SK-N-SH (cell line): ENCODE measurements at places on chromosomes 1 and 21. TPM values are rescaled to one million over a fixed set of nuclear protein-coding genes. Genes with fewer than 3 reads are reported as not detected.
A peak's percentile ranks its signal among the peaks of the same experiment; 100 is the strongest.

- DNase-seq = no peak
These were observed 11.7 kb upstream of the IFNLR1 start for GRCh38 chr1:24198766-24199165.

- DNase-seq = no peak
These were observed 105.9 kb upstream of the EDEM3 start for GRCh38 chr1:184860535-184860934.

DNA sequence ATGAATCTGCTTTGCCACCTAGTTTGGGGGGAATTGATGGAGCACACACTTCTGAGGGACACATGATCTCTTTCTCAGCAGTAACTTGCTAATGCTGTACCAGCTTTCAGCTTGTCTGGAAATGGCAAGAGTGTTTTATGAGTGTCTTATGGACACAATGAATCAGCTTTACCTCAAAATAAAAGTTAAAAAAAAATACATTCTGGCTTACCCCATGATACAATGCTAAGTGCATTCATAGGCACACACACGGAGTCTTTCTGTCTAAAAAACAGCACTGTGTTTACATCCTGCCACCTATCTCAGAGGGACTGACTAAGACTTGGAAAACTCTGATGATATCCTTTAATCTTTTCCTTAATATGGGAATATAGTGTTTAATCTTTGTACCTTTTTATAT lies 455.5 kb upstream of the ADAMTS5 start:
- no peak for DNase-seq

GRCh38 chr1:165376811-165377311 lies 20.3 kb upstream of the LMX1A start:
- no peak for DNase-seq

GRCh38 chr1:200805719-200806118 lies 67.0 kb downstream of the CAMSAP2 start:
- DNase-seq = no peak

- no peak for DNase-seq
These were observed 47.8 kb downstream of the ZMYM4 start for GRCh38 chr1:35316264-35316663.

DNA sequence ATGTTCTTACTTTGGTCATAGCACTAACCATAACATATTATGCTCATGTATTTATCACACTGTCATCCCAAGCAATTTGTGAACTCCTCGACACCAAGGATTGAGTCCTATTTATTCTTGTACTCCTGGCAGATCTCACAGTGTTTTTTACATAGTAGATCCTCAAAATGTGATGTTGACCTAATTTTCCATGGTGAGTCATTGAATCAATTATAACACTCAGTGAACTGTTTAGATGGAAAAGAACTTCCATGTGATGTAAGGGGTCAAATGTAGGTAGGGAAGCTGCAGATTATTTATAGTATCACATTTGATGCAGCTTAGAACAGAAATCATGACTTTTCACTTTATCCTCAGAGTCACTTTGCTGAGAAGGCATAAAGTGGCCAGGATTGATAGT lies 281.9 kb upstream of the ADAMTS5 start:
- DNase-seq = no peak

- peak; percentile 70 for DNase-seq
These were observed 58.4 kb upstream of the CXADR start for GRCh38 chr21:17454315-17455027.

GRCh38 chr1:17696417-17697301 lies 58.5 kb upstream of the ACTL8 start:
- no peak for DNase-seq

DNA sequence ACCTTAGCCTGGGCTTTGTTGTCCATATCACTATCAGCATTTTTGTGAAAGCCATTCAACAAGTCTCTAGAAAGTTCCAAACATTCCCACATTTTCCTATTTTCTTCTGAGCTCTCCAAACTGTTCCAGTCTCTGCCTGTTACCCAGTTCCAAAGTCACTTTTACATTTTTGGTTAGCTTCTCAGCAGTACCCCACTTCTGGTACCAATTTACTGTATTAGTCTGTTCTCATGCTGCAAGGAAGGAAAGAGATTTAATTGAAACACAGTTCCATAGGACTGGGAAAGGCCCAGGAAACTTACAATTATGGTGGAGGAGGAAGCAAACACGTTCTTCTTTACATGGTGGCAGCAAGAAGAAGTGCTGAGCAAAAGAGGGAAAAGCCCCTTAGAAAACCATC lies 247.2 kb upstream of the B3GALT2 start:
- no peak for DNase-seq

DNA sequence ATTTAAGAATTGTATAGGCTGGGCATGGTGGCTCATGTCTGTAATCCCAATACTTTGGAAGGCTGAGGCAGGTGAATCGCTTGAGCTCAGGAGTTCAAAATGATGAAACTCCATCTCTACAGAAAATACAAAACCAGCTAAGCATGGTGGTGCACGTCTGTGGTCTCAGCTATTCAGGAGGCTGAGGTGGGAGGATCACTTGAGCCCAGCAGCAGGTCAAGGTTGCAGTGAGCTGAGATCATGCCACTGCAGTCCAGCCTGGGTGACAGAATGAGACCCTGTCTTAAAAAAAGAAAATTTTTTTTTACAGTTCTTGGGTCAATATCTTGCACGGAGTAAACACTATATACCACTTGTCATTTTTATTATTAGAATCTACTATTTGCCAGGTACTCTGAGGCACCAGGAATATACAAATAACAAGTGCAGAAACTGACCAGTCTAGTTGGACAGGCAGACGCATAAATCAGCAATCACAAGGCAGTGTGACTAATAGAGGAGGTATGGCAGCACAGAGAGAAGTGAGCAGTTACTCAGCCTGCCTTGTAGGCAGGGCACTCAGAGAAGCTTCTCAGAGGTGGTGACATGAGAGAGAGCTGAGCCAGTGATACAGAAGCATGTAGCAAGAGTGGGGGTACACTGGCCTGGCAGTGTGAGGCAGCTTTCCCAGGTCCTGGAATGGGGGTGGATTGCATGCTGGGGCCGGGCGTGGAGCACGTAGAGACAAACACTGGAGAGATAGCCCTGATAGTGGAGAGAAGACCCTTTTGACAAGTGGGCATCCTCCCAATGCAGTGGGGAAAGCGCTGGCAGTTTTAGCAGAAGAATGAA lies 8.0 kb downstream of the PHLDA3 start:
- DNase-seq = no peak

- DNase-seq = no peak
These were observed 359.0 kb downstream of the ST6GALNAC3 start for GRCh38 chr1:76433526-76433925.

- DNase-seq = no peak
These were observed 657 bp upstream of the HDAC1 start for GRCh38 chr1:32291145-32291707.

DNA sequence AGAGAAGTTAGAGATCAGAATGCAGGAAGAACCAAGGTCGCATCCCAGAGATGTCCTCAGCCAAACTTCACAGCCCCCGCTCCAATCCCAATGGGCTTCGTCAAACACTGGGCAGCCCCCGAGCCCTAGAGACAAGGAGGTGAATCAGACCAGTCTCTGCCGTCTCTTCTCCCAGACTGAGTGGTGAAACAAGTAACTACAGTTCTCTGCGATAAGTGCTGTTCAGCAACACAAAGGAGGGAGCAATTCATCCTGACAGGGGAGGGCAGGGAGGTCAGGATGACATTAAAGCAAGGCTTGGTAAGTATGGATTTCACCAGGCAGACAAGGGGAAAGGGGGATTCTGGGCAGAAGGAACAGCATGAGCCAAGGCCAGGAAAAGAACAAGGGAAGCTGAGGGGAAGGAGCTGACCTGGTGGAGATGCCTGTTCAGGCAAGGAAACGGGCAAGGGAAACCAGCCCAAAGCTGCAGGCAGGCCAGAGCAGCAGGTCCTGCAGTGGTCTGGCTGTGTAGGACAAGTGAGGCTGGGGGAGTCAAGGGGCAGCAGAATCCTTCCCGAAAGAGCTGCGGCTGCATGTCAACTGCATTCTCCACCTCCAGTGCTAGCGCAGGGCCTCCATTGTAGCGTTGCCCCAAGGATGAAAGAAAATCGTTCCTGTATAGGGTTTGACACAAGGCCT lies 13.6 kb upstream of the ERI3 start:
- DNase-seq = no peak

GRCh38 chr1:207811920-207812720 lies 60.3 kb downstream of the CD46 start:
- DNase-seq = peak; percentile 70

GRCh38 chr1:17113963-17114362 lies 5.3 kb downstream of the PADI2 start:
- no peak for DNase-seq

GRCh38 chr1:155026588-155026987 lies 7.0 kb downstream of the DCST2 start:
- no peak for DNase-seq

- no peak for DNase-seq
These were observed 65.4 kb upstream of the TLR5 start for GRCh38 chr1:223208164-223209076.

DNA sequence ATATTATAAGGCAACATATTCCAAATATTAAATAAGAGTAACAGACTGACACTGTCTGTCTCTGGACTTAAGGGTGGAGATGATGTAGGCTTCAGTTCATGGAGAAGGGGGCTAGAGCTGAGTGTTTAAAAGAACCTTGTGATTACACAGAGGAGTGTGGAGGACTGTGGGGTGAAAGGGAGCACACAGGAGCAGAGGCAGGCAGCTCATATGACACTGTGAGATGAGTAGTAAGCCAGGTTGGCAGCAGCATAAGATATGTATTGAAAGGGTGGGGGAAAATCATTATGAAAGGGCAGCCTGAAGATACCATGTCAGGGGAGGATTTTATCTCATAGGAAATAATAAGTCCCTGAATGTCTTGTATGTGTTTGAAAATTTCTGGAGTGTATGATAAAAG lies 104.5 kb downstream of the AK5 start:
- DNase-seq = no peak

- DNase-seq = no peak
These were observed 34.4 kb upstream of the MAB21L3 start for GRCh38 chr1:116076831-116077230.

DNA sequence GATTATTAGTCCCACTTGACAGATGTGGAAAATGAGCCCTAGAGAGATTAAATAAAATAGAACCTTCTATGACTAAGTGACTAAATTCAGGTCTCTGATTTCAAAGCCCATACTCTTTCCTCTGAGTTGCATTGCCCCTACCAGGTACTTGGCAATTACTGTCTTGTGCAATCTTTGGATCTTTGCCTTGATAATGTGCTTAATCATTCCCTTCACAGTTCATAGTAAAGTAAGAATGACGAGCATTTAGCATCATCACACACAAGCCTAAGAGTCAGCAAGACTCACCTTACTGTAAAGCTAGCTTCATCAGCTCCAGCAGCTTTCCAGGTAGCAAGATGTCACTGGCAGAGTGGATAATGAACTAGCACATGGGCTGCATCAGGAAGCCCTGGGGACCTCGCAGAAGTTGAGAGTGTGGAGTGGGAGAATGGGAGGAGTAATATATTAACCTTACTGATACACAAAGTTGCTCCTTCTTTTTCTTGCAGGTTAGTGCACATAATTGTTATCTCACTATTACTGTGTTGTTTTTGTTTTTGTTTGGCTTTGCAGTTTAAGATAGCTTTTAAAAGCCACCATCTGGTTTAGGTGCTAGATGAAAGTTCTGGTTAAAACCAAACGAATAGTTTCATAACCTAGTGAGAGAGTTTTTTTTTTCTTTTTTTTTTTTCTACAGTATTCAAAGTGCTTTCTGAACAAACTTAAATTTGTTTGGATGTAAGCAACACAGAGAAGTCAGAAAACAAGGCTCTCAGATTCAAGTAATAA lies 71.8 kb downstream of the PBX1 start:
- no peak for DNase-seq

DNA sequence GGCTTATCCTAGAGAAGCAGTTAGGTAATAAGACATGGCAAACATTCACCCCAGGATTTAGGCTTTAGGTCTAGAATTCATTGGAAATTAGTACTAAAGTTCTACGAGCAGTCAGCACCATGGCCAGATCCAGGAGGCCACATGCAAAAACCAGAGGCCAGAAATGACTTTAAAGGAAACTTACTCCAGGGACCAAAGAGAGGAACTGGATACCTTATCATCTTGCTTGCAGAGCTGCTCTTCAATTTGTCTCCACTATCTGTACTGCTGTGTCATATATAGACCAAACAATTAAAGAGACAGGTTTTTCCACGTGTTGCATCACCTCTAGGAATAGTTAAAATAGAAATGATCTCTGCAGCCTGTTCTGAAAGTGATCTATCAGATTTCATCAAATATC lies 127.8 kb downstream of the LMX1A start:
- DNase-seq = no peak

- no peak for DNase-seq
These were observed 30.0 kb upstream of the RALGPS2 start for GRCh38 chr1:178694923-178695525.

- DNase-seq = no peak
These were observed 32.9 kb downstream of the C21orf91 start for GRCh38 chr21:17786071-17786850.

- DNase-seq = no peak
These were observed 36.0 kb upstream of the SCMH1 start for GRCh38 chr1:41278076-41278475.

- DNase-seq = peak; percentile 19
These were observed 58.2 kb downstream of the WLS start for GRCh38 chr1:68173936-68174737.

DNA sequence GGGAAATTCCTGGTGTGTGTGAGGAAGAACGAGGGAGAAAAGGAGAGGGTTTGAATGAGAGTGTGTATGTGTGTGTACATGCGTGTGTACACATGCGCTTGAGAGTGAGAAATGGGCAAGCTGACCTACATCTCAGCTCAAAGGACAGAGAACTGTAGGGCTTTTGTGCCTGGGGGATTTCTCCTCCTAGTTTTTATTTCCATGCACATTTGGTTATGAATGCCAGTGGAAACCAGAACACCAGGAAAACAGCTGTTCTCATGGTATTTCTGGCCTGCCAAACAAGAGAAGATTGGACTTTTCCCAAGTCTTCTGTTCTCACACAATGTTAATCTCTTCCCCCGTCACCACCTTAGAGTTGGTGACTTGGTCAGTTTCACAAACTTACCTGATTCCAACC lies 45.2 kb downstream of the SLC44A3 start:
- no peak for DNase-seq

DNA sequence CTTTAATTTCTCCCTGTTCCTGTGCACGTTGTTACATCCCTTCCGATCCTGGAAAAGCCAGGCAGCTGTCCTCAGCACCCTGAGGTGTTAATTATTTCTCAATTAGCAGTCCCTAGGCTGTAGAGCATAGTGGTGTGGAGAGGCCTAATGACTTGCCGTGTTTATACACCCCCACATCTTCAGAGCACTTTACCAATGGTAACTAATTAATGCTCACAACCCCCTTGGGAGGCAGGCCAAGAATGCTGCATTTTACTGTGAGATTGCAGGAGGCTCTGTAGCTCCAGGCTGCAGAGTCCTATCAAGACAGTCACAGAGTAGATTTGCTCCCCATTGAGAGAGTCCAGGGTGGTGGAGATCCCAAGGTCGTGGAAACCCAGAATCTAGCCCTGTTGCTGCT lies 2.4 kb upstream of the PARS2 start:
- no peak for DNase-seq

TTC24 gene
- not detected in 2 replicates for polyA plus RNA-seq

AKR7A3 gene
- 0.38 and 0.54 TPM in 2 replicates for polyA plus RNA-seq

ARTN gene
- 0.26 and 0.69 TPM in 2 replicates for polyA plus RNA-seq

TAL1 gene
- not detected in 2 replicates for polyA plus RNA-seq

FCRL5 gene
- not detected in 2 replicates for polyA plus RNA-seq

LENEP gene
- 0.26 TPM in 1 of 2 replicates, not detected in the other for polyA plus RNA-seq

SYT6 gene
- polyA plus RNA-seq = not detected in 2 replicates

MANEAL gene
- 2.7 and 3.7 TPM in 2 replicates for polyA plus RNA-seq

ANGPTL7 gene
- 0.08 and 0.16 TPM in 2 replicates for polyA plus RNA-seq

RGS8 gene
- polyA plus RNA-seq = not detected in 2 replicates

IVL gene
- 0.64 and 0.86 TPM in 2 replicates for polyA plus RNA-seq

MAP10 gene
- 0.43 and 0.45 TPM in 2 replicates for polyA plus RNA-seq

KANK4 gene
- 0.02 TPM in 1 of 2 replicates, not detected in the other for polyA plus RNA-seq

PANK4 gene
- polyA plus RNA-seq = 15.1 and 16.6 TPM in 2 replicates

NR1I3 gene
- polyA plus RNA-seq = not detected in 2 replicates
